ENCODE measurements at places on chromosomes 4 and X. TPM values are rescaled to one million over a fixed set of nuclear protein-coding genes. Genes with fewer than 3 reads are reported as not detected.

Gene ADGRG2
- total RNA-seq, result under 0.01 TPM

Gene KCNE5
- total RNA-seq, result 0.28 TPM

Gene MSMO1
- total RNA-seq, result 40.1 TPM

Gene HSFX4
- total RNA-seq, result not detected

Gene MND1
- 3.3 TPM for total RNA-seq

Gene DCLK2
- 11.3 TPM for total RNA-seq

Gene DAPP1
- not detected for total RNA-seq

Gene CD38
- total RNA-seq, result not detected

Gene PRRG3
- not detected for total RNA-seq

Gene SLC10A4
- not detected for total RNA-seq

Gene C4orf51
- total RNA-seq, result not detected

Gene RNF113A
- 16.5 TPM for total RNA-seq

Gene DNAJB14
- 40.3 TPM for total RNA-seq

Gene FGD1
- 2.0 TPM for total RNA-seq

Gene PHKA1
- total RNA-seq, result 3.3 TPM

Gene MAGEE2
- not detected for total RNA-seq

Gene TXK
- not detected for total RNA-seq

Gene OTUD6A
- total RNA-seq, result not detected

Gene FAM90A26
- not detected for total RNA-seq

Gene TMEM144
- total RNA-seq, result 2.2 TPM

Gene SLC2A9
- 0.56 TPM for total RNA-seq

Gene CLIC2
- total RNA-seq, result under 0.01 TPM

Gene CCDC149
- 7.0 TPM for total RNA-seq

Gene SMIM31
- not detected for total RNA-seq

Gene ZFP92
- under 0.01 TPM for total RNA-seq

Gene RASGEF1B
- total RNA-seq, result 0.28 TPM

Gene SLC10A7
- 8.4 TPM for total RNA-seq

Gene MAGEB1
- not detected for total RNA-seq

Gene TMEM271
- total RNA-seq, result not detected

Gene FRMPD4
- 1.1 TPM for total RNA-seq

Data from IMR-90 (cell line).